ENCODE measurements at places on chromosomes 12 and 14.
A peak's percentile ranks its signal among the peaks of the same experiment; 100 is the strongest.

DNA sequence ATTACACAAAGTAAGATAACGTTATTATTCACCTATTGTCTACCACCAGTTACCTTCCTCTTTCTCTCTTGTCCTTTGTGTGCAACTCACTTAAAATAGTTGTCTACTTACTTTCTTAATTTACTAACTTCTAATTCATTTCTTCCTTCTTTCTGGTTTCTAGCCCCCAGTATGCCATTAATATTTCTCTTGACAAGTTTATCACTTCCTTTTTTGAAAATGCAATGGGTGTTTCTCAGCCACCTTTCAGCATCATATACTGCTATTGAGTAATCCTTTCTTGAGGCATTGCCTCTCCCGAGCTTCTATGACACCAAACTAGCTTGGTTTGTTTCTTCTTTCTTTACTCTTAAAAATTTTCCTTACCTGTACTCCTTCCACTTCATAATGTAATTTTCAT, 633.6 kb downstream of the TMTC2 start:
- H3K4me1 ChIP-seq: no peaks in the 10 kb centered on the region
- no peak overlapping the region for H3K4me3 ChIP-seq
- H3K36me3 ChIP-seq: no peaks in the 10 kb centered on the region
- no peak overlapping the region for H3K27ac ChIP-seq
- H3K27me3 ChIP-seq: no peaks in the 10 kb centered on the region
- no peak for DNase-seq

DNA sequence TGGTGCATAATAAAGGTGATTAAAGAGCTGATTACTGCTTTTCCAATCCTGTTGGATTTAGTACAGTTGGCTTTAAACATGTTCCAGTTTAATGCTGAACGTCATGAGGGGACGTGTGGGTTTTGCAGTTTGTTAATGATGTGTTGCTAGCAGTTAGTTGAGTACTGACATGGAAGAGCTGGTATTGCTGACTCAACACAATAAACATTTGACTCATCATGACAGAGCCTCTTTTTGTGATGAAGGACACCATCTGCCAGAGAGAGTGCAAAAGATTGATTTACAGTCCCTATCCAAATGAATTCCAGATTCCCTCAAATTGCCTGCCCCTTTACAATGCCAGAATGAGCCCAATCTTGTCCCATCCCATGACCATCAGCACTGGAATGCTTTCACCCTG, 346.2 kb upstream of the PRICKLE1 start:
- H3K27me3 ChIP-seq: no peaks in the 10 kb centered on the region
- H3K36me3 ChIP-seq: no peaks in the 10 kb centered on the region
- no peak overlapping the region for H3K4me3 ChIP-seq

GRCh38 chr14:77133720-77134338, 7.8 kb downstream of the ZDHHC22 start:
- H3K27ac ChIP-seq: no peak overlapping the region
- DNase-seq: peak; percentile 39
- H3K4me1 ChIP-seq: peaks cover 7% of the 10 kb centered on the region
- peaks cover 7% of the 10 kb centered on the region for H3K36me3 ChIP-seq

- H3K36me3 ChIP-seq: no peaks in the 10 kb centered on the region
- no peak overlapping the region for H3K4me3 ChIP-seq
- H3K4me1 ChIP-seq: no peaks in the 10 kb centered on the region
These were observed 218.5 kb downstream of the PHLDA1 start for GRCh38 chr12:75813072-75813471.

- peaks cover 16% of the 10 kb centered on the region for H3K4me1 ChIP-seq
- no peaks in the 10 kb centered on the region for H3K36me3 ChIP-seq
- H3K4me3 ChIP-seq: no peak overlapping the region
- no peak for DNase-seq
- peak overlapping the region; percentile 50 for H3K27ac ChIP-seq
These were observed 3.0 kb upstream of the PIGH start for GRCh38 chr14:67602995-67603545.

DNA sequence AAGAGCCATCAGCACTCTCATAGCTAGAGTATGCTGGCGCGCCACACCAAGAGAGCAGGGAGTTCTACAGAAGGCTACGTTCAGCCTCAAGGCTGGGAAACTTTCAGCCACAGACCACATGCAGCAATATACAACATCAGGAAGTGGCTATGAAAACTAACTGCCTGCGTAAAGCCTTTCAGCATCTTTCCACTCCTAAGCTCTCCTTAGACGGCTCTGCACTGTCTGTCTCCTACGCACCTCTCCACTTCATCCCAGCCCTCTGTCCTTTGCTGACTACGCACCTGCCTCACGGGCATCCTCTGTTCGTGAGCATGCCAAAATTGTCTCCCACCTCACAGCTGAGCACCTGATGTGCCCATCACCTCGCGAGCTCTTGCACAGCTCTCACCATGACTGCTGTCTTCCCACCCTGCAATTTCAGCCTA, 9.7 kb downstream of the MPHOSPH9 start:
- H3K27me3 ChIP-seq: no peaks in the 10 kb centered on the region
- peak overlapping the region; percentile 70 for H3K4me3 ChIP-seq
- peak; percentile 15 for DNase-seq
- peaks cover 58% of the 10 kb centered on the region for H3K36me3 ChIP-seq
- H3K4me1 ChIP-seq: peaks cover 7% of the 10 kb centered on the region
- peak overlapping the region; percentile 97 for H3K27ac ChIP-seq

DNA sequence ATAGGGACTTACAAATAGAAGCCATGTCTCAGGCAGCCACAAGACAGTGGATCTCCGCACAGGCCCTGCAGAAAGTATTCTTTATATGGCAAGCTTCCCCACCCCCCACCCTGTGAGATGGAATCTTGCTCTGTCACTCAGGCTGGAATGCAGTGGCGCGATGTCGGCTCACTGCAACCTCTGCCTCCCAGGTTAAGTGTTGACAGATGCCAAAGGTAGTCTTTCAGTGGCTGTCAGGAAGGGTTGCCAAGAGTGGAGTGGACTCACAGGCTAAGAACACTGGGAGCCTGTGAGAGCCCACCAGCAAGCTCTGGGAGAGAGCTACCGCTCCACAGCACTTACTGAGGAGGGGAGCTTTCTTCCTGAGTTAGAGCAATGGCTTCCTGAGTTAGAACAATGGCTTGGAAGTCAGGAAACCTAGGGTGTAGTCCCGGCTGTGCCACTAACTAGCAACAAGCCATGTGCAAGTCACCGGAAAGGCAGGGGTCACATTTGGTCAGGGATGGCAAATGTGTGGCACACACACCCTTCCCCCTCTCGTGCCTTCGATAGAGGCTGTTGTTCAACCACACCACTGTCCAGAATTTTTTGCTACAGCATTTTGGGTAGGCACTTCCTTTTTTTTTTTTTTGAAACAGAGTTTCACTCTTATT, 2.6 kb downstream of the RNASE1 start:
- no peak for DNase-seq
- no peak overlapping the region for H3K4me3 ChIP-seq
- H3K36me3 ChIP-seq: no peaks in the 10 kb centered on the region
- no peak overlapping the region for H3K27ac ChIP-seq

- peaks cover 14% of the 10 kb centered on the region for H3K27me3 ChIP-seq
- DNase-seq: no peak
- H3K4me1 ChIP-seq: no peaks in the 10 kb centered on the region
These were observed 24.2 kb upstream of the FAM222A start for GRCh38 chr12:109689426-109689825.

- no peaks in the 10 kb centered on the region for H3K36me3 ChIP-seq
- H3K27me3 ChIP-seq: peaks cover 7% of the 10 kb centered on the region
- DNase-seq: no peak
- H3K27ac ChIP-seq: no peak overlapping the region
- no peak overlapping the region for H3K4me3 ChIP-seq
- H3K4me1 ChIP-seq: peaks cover 30% of the 10 kb centered on the region
These were observed 10.7 kb downstream of the VDR start for GRCh38 chr12:47894068-47894467.

DNA sequence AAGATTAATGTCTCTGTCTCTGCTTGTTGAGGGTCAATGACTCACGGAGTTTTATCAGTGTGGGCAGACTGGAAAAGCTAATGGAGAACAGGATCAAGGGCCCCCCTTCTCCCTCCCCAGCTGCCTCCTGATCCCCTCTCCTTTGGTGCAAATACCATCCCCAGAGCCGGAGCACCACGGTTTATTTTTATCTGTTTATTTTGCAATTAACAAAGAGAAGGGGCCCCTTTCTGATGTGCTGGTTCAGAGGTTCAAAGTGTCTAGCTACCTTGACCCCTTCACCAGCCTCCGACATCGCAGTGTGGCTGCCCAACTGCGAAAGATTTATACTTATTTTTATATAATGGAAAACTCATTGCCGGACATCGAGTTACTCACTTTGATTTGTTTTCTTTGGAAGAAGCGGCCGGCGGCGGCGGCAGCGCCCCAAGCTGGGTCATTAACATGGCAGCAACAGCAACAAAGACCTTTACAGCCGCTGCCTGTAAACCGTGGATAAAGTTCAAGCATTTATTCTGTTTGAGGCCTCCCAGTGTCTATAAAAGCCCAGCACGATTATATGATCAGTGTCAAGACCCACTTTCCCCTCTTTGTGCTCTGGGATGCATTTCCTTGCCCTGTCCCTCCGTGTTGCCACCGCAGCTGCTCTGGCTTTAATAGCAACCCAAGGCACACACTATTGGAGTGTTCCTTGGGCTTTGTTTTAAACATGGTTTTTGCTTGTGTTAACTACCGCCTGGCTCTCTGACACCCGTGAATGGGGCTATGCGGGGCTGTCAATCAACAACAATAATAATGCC, 47.4 kb upstream of the PARP11 start:
- H3K4me1 ChIP-seq: peaks cover 11% of the 10 kb centered on the region
- no peak for DNase-seq
- no peak overlapping the region for H3K27ac ChIP-seq
- no peaks in the 10 kb centered on the region for H3K36me3 ChIP-seq
- no peaks in the 10 kb centered on the region for H3K27me3 ChIP-seq

- no peak overlapping the region for H3K4me3 ChIP-seq
- no peak overlapping the region for H3K27ac ChIP-seq
- H3K36me3 ChIP-seq: peaks cover 4% of the 10 kb centered on the region
- no peak for DNase-seq
- no peaks in the 10 kb centered on the region for H3K27me3 ChIP-seq
- H3K4me1 ChIP-seq: no peaks in the 10 kb centered on the region
These were observed 30.7 kb downstream of the CSRP2 start for GRCh38 chr12:76848132-76848531.

GRCh38 chr12:64801381-64801780, 23.1 kb upstream of the TBC1D30 start:
- no peak overlapping the region for H3K27ac ChIP-seq
- DNase-seq: no peak
- no peaks in the 10 kb centered on the region for H3K36me3 ChIP-seq
- peaks cover 2% of the 10 kb centered on the region for H3K4me1 ChIP-seq
- peaks cover 21% of the 10 kb centered on the region for H3K27me3 ChIP-seq
